ENCODE measurements at places on chromosomes 1 and 21.

DNA sequence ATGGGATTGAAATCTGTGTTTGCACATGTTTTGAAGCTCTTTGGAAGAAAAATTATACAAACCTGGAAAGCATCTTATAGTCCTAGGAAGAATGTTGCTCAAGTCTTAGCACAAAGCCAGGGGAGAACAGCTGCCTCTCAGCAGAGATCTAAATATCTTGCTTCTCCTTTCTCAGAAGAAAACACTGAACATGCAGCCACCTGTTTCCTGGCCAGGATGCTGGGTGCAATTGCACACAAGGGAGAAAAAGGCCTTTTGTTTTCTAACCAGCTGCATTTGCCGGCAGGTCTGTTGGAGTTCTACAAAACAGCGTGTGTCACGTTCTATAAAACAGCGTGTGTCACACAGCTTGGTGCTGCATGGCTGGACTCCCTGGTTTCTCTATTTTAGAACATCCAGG is 259.6 kb upstream of the PLD5 start:
- DNase-seq: no peak

GRCh38 chr21:41559658-41560631 is 52.0 kb upstream of the TMPRSS2 start:
- DNase-seq: no peak

DNA sequence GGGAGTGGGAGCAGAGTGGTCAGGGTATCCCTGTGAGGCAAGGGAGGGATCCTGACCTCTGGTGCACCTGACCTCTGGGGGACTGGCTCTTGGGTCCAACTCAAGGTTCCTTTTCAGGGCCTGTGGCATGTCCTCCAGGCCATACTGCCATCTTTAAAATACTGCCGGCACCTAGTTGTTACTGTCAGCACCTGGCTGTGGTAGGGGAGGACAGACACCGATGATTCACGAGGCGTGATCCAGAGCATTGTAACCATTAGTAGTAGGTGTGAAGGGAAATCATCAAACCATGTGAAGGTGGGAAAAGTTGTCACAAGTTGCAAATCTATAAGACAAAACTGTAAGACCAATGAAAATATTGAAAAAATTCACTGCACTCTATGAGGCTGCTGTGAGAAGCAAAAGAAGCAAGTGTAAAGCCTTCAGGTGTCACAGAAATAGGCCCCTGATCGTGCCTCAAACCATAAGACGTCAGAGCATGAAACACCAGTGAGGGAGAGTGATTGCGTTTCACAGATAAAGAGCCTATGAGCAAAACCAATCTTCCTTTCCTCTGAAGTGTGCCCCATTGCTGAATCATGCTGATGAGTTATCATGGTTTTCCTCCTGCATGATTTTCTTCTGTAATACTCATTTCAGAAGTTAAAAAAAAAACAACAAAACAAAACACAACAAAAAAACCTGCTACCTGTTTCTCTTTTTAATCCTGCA is 55.3 kb downstream of the CDC7 start:
- DNase-seq: no peak

DNA sequence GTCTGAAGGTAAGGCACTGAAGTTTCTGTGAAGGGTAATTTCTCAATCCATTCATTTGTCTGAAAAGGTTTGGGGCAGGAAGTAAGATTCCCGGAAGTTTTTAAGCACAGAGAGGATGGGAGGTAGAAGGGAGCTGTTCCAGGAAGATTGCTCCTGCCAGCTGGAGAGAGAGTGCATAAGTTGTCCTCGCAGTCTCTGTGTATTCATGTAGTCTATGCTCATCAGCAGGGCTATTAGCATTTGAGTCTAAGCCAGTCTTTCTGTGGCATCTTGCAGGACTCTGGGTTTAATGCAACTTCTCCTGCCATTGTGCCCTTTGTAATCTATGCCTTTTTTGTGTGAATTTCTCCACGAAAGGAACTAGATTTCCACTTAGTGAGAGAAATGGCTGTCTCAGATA is 140.8 kb upstream of the FGGY start:
- no peak for DNase-seq

DNA sequence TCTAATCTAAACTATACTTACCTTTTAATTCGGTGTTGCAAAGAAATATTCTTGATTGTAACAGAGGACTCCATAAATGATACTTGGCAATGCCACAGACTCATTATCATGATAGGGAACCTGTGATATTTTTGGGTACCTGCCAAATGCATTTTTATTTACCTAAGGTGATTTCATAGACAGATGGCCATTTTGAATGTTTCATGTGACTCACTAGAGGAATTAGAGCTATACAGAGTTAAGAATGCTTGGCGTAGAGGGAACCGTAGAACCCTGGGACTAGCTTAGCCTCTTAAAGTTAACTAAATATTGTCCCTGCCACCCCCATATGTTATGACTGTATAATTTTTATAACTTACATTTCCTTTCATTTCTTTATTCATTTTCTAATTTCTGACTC is 136.1 kb downstream of the DISP1 start:
- no peak for DNase-seq
